ENCODE measurements at places on chromosomes 5 and 9.

DNA sequence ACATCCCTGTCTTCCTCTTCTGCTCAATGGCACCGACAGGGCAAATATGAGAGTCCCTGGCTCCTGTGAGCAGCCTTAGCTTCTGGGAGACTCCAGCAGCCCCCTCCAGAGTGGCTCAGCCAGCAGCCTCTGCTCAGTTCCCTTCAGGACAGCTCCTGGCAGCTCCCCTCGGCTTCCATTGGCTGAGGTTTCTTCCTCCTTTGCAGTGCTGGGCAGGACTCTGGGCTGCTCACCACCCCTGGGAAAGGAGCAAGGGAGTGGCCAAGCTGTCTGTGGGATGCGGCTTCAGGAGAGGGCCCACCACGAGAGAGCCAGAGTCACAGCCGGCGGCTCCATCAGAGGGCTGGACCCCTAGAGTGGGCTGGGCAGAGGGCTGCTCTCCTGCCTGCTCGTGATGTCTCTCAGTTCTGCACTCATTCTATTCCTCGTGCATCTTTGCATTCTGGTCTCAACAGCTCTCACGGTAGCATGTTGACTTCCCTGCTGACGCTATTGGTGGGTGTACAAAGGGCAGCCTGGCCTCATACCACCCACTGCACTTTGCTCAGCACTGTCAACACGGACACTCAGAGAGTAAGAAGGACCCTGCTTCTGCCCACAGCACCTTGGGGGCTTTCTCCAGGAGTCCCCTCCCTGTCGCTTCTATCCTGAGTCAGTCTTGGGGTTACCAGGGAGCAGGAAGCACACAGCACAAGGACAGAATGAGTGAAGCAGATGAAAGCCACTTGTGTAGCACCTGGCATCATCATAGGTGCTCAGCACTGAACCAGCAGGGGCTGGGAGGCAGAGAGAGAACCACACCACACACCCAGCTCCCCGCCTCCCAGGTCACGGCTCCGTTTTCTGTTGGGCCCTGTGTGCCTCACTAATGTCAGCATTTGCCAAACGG lies 80.9 kb upstream of the ALDH1B1 start:
- no peak for DNase-seq

DNA sequence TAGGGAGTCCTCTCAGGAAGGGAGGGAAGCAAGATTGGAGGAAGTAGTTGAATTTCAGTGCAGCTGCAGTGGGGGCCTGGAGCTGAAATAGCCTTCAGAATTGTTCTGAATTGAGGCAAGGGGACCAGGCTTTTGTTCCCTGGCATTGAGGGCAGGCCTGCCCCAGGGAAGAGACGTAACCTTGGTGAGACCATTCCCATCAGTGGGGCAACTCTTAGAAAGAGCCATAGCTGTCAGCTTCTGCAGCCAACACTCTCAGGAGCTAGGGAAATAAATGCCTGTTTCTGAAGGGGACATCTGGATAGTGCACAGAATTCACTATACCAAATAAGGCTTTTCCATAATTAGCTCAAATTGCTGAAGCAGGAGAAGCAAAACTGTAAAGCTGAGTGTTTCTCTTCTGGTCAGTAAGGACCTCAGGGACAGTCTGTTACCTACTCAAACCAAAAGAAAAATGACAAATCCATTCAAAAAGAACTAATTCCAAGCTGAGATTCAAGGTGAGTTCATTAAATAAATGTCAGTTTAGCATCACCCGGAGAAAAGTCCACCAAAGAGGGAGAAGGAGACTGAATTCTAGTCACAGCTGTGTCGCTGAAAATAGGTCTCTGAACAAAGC lies 44.0 kb downstream of the LYRM7 start:
- no peak for DNase-seq

DNA sequence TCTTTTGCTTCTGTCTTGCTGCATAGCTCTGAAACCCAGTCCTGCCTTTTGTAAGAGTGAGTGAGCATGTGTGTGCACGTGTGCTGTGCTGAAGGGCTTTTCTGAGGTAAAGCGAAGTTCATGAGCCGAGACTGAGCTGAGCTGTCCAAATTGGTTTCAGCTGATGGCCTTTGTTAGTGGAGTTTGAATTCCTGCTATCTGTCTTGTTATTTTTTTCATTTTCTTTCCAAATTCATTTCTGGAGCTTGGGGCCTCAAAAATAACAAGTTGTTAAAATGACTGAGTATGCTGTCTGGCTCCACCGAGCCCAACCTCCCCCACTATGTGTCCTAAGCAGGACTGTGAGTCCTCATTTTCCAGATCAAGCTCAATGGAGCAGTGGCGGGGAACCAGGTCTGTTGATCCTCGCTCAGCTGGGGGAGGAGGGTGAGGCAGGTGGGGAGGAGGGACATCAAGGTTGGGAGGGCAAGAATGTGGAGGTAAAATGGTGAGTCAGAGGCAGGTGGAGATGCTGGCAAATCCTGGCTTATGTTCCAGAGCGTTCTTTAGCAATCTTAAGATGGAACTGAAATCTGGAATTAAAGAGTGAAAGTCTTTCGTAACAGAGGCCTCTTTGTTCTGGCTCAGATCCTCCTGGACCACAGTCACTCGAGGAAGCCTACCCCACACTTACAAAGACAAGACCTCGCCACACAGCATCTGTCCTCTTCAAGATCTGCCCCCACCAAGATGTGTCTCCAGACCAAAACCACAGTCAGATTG lies 63.9 kb downstream of the SREK1 start:
- DNase-seq, result no peak

- DNase-seq, result no peak
These were observed 126.8 kb downstream of the STK32A start for GRCh38 chr5:147361441-147362175.

DNA sequence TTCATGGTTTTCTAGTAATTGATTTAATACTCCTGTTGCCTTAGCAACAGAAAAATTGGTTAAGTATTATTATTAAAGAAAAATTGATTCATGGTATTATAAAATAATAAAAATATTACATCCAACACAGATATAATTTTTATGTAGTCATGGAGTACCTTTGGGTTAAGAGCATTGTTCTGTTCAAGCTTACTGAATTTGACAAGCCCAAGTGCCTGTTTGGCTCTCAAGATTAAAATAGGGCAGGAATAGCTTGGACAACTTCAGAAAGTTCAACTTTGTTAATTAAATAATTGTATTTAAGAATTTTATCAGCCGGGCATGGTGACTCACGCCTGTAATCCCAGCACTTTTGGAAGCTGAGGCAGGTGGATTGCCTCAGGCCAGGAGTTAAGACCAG lies 82.0 kb downstream of the NIPBL start:
- no peak for DNase-seq

GRCh38 chr5:13278811-13279210 lies 665.7 kb downstream of the DNAH5 start:
- no peak for DNase-seq
